ENCODE measurements at places on chromosomes 7 and 10. TPM values are rescaled to one million over a fixed set of nuclear protein-coding genes. Genes with fewer than 3 reads are reported as not detected.
A peak's percentile ranks its signal among the peaks of the same experiment; 100 is the strongest.

The MBL2 gene
- total RNA-seq, result not detected

The SDK1 gene
- total RNA-seq, result 7.3 TPM

DNA sequence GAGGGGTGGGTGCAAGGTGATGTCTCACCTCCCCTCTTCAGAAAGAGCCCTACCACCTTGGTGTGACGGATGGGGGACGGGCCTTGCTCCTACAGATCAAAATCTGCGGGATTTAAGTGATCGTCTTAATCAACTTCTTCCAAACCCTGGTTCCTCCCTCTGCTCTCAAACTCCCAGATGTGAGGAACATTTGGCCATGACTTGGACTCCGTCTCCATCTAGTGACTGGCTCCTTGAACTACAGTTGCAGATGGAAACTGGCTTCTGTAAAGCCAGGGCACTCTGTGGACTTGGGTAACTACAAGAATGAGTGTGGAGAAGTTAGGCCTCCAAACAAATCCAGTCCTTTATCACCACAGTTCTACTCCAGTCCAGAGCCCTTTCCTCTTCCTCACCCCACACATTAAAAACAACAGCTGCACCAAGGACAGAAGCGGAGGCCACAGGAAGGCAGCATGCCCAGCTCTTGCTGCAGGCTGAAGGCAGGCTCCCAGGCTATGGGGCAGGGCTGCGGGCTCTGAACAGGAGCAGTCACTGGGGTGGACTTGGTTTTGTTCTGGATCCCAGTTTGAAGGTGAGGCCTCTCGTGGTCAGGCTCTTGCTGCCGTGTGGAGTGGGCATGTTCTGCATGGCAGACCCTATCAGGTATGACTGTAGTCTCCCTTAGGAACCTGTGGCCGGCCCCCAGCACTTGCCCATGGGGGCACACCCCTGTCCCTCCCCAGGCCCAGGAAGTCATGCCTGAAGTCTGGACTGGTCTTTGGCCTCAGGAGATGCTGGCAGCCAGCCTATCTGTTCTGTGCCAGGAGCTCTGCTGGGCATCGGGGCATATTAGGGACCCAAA lies 79.4 kb downstream of the VWC2 start:
- H3K27me3 ChIP-seq, result no peaks in the 10 kb centered on the region
- H3K27ac ChIP-seq, result no peak overlapping the region
- peak; percentile 75 for DNase-seq
- no peaks in the 10 kb centered on the region for H3K36me3 ChIP-seq
- peaks cover 6% of the 10 kb centered on the region for H3K4me1 ChIP-seq
- no peak overlapping the region for H3K4me3 ChIP-seq

DNA sequence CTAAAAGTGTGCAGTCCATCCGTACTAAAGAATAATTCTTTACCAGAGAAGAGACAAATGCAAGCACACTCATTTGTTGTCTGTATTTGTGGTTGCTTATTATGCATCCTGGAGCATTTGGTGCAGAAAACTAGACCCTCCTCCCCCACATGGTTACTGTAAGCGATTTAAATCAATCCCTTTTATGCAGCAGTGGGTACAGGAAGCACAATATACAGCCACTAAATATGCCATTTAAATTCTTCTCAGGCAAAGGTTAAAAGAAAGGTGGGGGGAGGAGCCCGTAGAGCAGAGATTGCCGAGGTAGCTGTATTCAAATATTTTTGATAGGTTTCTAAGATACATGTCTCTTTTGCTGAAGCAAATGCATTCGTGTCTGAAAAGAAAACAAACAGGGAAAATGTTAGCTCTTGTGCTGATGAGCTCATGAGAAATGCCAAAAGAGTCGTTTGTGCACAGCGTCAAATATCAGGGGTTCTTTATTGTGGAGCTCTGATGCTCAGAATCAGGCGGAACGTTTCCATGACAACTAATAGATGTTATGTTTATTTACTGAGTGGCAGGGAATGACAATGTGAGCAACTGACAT lies 131.3 kb upstream of the NPVF start:
- no peak overlapping the region for H3K4me3 ChIP-seq
- H3K27ac ChIP-seq, result no peak overlapping the region
- no peak for DNase-seq
- H3K27me3 ChIP-seq, result no peaks in the 10 kb centered on the region
- no peaks in the 10 kb centered on the region for H3K36me3 ChIP-seq

DNA sequence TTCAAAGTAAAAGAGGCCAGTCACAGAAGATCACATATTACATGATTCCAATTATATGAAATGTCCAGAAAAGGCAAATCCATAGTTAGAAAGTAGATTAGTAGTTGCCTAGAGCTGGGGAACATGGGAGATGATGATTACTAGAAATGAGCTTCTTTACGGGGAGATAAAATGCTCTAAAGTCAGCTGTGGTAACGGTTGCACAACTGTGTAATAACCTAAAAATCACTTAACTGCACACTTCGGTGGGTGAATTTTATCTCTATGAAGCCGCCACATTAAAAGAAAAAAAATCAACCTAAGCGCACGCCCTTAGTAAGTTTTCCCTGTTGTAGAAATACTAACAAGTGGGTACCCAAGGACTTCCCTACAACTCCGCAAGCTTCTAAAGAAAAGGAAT lies 15.9 kb downstream of the XRCC2 start:
- H3K27ac ChIP-seq, result no peak overlapping the region
- no peaks in the 10 kb centered on the region for H3K4me1 ChIP-seq
- no peak for DNase-seq
- peaks cover 2% of the 10 kb centered on the region for H3K36me3 ChIP-seq
- H3K4me3 ChIP-seq, result no peak overlapping the region
- no peaks in the 10 kb centered on the region for H3K27me3 ChIP-seq

DNA sequence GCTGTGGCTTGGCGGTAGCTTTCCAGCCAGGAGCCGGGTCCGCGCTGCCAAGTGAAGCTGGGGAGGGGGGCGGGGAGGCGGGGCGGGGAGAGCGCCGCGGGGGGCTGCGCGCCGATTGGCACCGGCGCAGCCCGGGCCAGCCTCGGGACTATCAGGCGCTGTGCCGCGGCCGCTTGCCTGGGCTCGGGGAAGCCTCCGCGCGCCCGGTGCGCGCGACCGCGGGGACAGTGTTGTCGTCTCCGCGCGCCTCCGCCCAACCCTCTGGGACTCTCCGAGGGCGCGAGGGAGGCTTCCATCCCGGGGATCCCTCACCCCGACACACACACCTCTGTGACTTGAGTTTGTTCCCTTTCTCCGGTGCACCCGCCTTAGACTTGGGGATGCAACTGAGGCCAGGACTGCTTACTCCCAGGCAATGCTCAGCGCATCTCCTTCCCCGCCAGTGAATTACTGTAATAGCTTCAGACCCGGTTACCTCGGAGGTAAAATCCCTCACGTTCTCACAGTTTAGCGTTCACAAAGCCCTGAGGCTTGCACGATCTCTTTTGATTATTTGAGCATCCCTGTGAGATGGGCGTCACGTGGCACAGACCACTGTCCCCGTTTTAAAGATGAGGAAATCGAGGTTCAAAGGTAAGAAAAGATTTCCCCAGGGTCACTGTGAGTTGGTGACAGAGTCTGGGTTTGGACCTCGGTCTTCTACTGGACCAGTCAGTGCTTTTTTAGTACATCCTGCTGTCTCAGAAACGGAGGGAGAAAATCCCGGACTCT lies at the start of gene NKX1-2:
TSS of gene NKX1-2 (minus strand) at position 24 of the 771 bp plus-strand sequence. CDS start 92 bp downstream, outside the sequence.
- peaks cover 30% of the 10 kb centered on the region for H3K27me3 ChIP-seq
- H3K36me3 ChIP-seq, result no peaks in the 10 kb centered on the region
- no peak within 1 kb of the TSS for H3K27ac ChIP-seq
- peaks cover 26% of the 10 kb centered on the region for H3K4me1 ChIP-seq

DNA sequence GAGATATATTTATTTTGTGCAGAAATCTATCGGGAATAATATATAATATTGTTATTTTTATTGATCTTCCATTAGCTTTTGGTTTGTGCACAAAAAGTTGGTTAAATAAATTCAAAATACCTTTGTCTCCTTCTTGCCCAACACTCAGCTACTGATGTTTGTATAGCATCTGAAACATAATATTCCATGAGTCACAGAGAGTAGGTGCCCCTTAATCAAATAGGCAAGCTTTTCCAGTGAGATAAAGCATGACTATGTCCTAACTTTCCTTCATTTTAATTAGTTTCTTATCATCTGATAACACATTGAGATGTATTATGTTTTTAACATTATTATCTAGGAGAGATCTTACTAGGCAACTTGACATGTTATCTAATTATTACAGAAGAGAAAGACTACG lies 432.2 kb downstream of the KIF20B start:
- no peak for DNase-seq
- H3K4me3 ChIP-seq, result no peak overlapping the region
- H3K36me3 ChIP-seq, result peaks cover 11% of the 10 kb centered on the region
- no peak overlapping the region for H3K27ac ChIP-seq
- H3K27me3 ChIP-seq, result no peaks in the 10 kb centered on the region

DNA sequence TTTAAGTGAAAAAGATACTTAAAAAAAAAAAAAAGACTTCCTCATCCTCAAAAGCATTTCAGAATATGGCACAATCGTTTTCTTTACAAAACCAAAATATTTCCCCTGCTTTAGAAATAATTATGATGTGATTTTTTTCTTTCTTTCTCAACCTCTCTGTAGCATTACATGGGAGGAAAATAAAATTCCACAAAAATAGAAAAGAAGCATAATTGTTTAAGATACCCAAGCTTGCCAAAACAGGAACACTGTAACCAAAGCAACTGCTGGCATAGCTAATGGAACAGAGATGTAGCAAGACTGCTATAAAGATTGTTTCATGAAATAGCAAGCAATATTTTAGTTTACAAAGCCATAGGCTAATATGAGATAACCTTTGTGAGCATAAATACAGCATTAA lies 75.6 kb upstream of the GPR22 start:
- DNase-seq, result no peak
- no peak overlapping the region for H3K27ac ChIP-seq
- H3K36me3 ChIP-seq, result no peaks in the 10 kb centered on the region
- H3K27me3 ChIP-seq, result no peaks in the 10 kb centered on the region
- no peak overlapping the region for H3K4me3 ChIP-seq

GRCh38 chr7:95389516-95389915 lies 6.7 kb downstream of the PON3 start:
- no peak for DNase-seq
- H3K4me1 ChIP-seq, result no peaks in the 10 kb centered on the region
- H3K27ac ChIP-seq, result no peak overlapping the region
- H3K36me3 ChIP-seq, result no peaks in the 10 kb centered on the region

- H3K4me1 ChIP-seq, result no peaks in the 10 kb centered on the region
- H3K27ac ChIP-seq, result no peak overlapping the region
- DNase-seq, result peak; percentile 64
- H3K27me3 ChIP-seq, result no peaks in the 10 kb centered on the region
- H3K36me3 ChIP-seq, result no peaks in the 10 kb centered on the region
These were observed 51.2 kb upstream of the LAMB4 start for GRCh38 chr7:108181073-108181985.

GRCh38 chr7:36712015-36712414 lies 12.3 kb downstream of the AOAH start:
- no peak for DNase-seq
- H3K36me3 ChIP-seq, result no peaks in the 10 kb centered on the region
- H3K27ac ChIP-seq, result no peak overlapping the region
- H3K4me1 ChIP-seq, result no peaks in the 10 kb centered on the region

DNA sequence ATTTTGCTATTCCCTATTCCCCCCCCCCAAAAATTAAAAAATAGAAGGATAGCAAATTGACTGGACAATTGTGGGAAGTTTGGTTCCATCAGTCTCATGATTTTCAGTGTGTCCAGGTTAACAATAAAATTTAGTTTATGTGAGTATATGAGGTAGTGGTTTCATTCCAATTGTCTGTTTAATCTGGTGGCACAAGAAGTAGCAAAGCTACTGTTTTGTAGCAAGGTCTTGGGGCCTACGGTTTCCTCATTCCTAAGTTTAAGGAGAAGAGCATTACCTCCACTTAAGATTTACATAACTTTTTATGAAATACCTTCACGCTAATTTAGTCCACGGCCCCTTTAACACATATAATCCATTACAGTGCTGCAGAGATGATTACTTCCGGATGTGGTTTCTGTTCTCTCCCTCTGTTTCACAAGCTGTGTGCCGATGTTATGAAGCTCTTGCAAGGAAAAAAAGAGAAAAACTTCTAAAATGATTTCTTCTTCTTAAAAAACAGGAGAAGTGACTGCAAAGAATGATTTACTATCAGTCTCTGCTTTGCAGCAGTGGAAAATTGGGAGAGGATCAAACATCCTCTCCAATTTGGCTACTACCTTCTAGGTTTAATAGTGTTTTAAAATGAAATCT lies 32.7 kb upstream of the NPVF start:
- H3K4me3 ChIP-seq, result no peak overlapping the region
- no peaks in the 10 kb centered on the region for H3K36me3 ChIP-seq
- no peaks in the 10 kb centered on the region for H3K27me3 ChIP-seq

DNA sequence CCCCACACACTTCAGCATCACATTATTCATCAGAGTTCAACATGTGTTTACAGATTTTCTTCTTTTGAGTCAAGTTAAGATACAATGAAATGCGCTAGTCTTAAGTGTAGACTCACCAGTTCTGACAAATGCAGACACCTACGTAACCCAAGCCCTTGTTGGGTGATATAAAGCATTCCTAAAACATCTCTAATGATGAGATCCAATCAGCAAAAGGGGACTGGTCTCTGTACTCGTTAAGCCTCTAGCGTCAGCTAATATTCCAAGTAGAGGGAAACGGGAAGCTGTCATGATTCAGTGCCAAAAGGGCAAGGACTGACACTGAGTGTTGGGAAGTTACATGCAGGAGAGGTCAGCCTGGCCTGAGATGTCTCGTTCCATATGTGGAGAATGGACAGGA lies 38.7 kb upstream of the TRIL start:
- no peak overlapping the region for H3K4me3 ChIP-seq
- no peaks in the 10 kb centered on the region for H3K4me1 ChIP-seq
- no peaks in the 10 kb centered on the region for H3K36me3 ChIP-seq

DNA sequence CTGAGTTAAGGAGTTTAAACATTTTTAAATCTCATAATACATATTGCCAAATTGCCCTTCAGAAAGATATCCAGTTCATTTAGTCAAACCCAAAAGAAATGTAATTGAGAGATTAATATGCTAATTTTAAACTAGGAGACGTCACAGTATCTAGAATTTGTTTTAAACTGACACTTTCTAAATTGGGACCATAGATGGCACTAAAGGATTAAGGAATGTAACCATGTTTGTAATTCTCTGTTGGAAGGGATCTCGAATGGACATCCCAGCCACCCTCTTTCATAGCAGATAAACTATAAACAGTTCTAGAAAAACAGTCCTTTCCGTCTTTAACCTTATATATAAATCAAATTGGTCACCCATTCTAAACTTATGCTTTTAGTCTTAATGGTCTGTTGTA lies 30.0 kb upstream of the SAMD9L start:
- H3K27ac ChIP-seq, result no peak overlapping the region
- no peaks in the 10 kb centered on the region for H3K4me1 ChIP-seq
- no peak for DNase-seq
- H3K4me3 ChIP-seq, result no peak overlapping the region
- H3K36me3 ChIP-seq, result no peaks in the 10 kb centered on the region
- H3K27me3 ChIP-seq, result no peaks in the 10 kb centered on the region

GRCh38 chr10:12113627-12114026 lies 15.8 kb upstream of the SEC61A2 start:
- no peak overlapping the region for H3K27ac ChIP-seq
- DNase-seq, result no peak
- H3K4me1 ChIP-seq, result no peaks in the 10 kb centered on the region
- no peak overlapping the region for H3K4me3 ChIP-seq
